ENCODE measurements at places on chromosomes 4 and X.

DNA sequence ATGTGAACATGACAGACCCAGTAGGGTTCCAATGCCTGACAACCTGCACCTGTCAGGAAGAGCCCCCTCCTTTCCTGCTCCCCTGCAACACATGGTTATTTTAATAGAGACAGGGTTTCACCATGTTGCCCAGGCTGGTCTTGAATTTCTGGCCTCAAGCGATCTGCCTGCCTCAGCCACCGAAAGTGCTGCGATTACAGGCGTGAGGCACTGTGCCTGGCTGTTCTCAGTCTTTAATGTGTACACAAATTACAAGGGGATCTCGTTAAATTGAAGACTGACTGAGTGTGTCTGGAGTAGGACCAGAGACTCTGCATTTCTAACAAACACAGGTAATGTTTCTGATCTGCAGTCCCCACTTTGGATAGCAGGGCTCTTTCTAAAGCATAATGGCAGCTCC lies 55.4 kb downstream of the NPNT start:
- DNase-seq = no peak

GRCh38 chr4:147285751-147286150 lies 195.1 kb upstream of the EDNRA start:
- no peak for DNase-seq

DNA sequence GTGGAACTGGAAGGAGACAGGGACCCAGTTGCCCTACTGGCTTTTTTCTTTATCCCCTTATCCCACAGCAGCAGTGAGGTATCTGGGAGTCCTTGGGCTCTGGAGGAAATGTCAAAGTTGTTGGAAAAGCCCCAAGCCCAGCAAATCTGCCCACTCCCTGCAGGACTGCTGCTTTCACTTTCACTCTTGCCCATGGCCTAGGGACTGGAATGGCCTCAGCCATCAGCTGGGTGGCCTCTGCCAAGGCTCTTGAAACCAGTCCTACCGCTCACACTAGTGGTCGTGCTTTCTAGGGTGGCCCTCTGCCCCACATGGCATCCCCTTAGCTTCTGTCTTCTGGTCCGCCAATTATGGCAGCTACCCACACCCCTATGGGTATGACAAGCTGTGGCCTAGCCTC lies 9.7 kb upstream of the RHOXF1 start:
- DNase-seq = no peak

DNA sequence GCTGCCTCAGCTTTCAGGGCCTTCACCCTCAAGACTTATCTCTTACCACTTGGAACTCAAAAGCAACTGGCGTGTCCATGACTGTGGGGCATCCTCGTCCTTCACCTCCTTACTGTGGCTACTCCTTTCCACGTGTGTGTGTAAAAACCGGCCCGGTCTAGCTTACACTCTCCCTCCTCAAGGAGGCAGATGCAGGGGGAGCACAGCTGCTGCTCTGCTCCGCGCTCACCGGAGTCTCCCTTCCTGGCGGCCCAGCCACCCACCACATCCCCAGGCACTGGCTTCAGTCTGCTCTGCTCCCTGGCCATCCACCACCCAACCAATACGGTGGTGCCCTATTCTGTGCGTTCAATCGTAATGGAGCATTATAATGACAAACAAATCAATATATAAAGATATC lies 8.3 kb downstream of the RNF212 start:
- DNase-seq = no peak

DNA sequence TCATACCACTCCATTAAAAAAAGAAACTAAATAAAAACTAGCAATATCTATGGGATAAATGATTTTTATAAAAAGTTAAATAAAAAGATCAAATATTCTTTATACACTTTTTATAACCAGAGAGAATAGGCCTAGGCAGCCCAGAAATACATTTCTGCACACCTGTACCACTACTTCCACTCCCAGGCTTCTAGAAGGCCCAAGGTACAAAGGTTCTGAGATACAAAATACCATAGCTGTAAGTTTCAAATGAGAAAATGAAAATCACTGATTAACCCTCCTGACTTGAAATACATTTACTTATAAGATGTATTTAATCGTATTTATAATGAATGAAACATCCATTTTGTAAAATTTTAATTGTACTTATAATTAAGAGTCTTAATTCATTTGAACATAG lies 226.5 kb upstream of the MAB21L2 start:
- DNase-seq = no peak

- DNase-seq = peak; percentile 21
These were observed 436.2 kb downstream of the KCNIP4 start for GRCh38 chr4:21512353-21512752.

GRCh38 chrX:150238632-150239382 lies 124.3 kb upstream of the MAMLD1 start:
- no peak for DNase-seq

GRCh38 chr4:3135155-3136011 lies 60.9 kb downstream of the HTT start:
- DNase-seq = no peak

DNA sequence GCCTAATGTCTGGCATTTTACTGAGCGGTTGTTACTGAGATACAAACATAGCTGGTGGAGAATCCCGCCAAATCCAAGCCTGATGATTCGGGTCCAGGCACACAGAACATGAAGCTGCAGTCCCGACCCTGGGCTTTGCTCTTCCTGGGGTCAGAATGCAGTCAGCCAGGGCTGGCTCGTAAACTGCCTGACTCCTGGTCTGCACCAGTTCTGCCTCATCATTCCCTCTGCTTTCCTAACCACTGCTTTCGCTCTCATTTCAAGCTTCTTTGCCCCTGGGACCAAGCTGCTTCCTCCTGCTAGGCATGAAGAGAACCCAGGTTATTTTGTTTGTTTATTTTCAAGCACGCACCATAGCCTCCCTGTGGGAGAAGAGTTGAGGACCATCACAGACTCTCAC lies 39.3 kb downstream of the GATB start:
- no peak for DNase-seq

- DNase-seq = no peak
These were observed 14.1 kb upstream of the SCRG1 start for GRCh38 chr4:173413036-173413435.

DNA sequence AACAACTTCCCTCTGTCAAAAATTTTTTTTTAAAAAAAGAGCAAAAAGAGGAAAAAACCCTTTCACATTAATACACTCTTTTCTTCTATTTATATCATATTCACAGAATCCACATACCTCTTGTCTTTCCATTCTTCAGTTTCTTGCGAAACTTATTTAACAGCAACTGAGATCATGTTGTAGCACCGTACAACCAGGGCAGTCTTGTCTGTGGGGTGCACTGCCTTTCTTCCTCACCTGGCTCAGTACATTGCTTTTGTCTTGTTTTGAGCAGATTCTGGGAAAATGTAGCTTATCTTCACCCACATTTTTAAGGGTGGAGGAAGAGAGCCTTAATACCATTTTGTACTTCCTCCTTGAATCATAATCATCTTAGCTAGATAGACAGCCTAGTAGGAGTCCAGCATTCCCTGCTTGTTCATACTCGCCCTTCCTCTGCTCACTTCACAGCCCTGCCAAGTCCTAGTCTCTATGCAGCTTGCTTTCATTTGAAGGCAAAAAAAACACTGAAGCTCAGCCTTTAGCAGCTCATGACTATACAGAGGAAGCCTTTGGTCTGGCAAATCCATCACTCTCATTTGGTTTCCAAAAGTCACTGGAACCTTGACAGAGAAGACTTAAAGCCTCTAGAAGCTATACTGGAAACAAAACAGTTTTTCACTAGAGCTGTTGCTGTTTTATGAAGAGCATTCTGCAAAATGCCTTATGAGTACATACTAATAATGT lies 140.6 kb upstream of the BANK1 start:
- peak; percentile 36 for DNase-seq

Data from urinary bladder (tissue), 4 donors.